RPMI7951 (cell line): ENCODE measurements at places on chromosomes 12 and 14. TPM values are rescaled to one million over a fixed set of nuclear protein-coding genes. Genes with fewer than 3 reads are reported as not detected.

The SAMD4A gene
- total RNA-seq: 8.6 and 10.1 TPM in 2 replicates

The ACOT2 gene
- 29.9 and 31.9 TPM in 2 replicates for total RNA-seq

The GPR132 gene
- under 0.01 TPM in 1 of 2 replicates, not detected in the other for total RNA-seq

The TCL1B gene
- total RNA-seq: not detected in 2 replicates

The BEGAIN gene
- not detected in 2 replicates for total RNA-seq

The MEG3 gene
- total RNA-seq: 0.72 TPM in 1 of 2 replicates, not detected in the other

The AMDHD1 gene
- total RNA-seq: 0.39 and 1.6 TPM in 2 replicates

The PLA2G1B gene
- 1.1 TPM in 1 of 2 replicates, not detected in the other for total RNA-seq

The TXNRD1 gene
- 208 and 209 TPM in 2 replicates for total RNA-seq

The TRPV4 gene
- 0.68 and 0.96 TPM in 2 replicates for total RNA-seq

The EIF2B1 gene
- total RNA-seq: 77.3 and 94.1 TPM in 2 replicates

The ACSM4 gene
- total RNA-seq: not detected in 2 replicates
